NCI-H2081 treated with DMSO at 0.1 percent for 48 hours (cell line): ENCODE measurements at places on chromosomes 4 and X.

GRCh38 chr4:15638418-15638817 is 16.7 kb downstream of the FBXL5 start:
- no peak for DNase-seq

DNA sequence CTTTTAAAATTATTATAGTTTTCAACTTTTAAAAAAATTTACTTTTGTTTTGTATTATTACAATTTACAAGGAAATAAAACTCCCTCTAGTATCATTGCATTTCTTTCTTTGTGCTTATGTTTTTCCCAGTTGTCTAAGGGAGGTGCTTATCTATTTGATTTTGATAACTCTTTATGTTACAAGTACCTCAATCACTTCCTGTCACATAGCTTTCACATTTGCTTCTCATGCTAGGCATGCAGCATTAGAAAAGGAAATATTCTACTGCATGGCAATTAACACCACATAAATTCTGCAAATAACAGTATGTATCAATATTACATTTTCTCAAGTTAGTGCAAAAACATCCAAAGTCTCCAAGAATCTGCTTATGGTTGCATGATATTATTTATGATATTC is 180.3 kb upstream of the HS3ST1 start:
- DNase-seq: no peak

- no peak for DNase-seq
These were observed 67.6 kb upstream of the MTNR1A start for GRCh38 chr4:186622788-186623464.

GRCh38 chrX:136635235-136635634 is 12.7 kb upstream of the CD40LG start:
- DNase-seq: no peak

DNA sequence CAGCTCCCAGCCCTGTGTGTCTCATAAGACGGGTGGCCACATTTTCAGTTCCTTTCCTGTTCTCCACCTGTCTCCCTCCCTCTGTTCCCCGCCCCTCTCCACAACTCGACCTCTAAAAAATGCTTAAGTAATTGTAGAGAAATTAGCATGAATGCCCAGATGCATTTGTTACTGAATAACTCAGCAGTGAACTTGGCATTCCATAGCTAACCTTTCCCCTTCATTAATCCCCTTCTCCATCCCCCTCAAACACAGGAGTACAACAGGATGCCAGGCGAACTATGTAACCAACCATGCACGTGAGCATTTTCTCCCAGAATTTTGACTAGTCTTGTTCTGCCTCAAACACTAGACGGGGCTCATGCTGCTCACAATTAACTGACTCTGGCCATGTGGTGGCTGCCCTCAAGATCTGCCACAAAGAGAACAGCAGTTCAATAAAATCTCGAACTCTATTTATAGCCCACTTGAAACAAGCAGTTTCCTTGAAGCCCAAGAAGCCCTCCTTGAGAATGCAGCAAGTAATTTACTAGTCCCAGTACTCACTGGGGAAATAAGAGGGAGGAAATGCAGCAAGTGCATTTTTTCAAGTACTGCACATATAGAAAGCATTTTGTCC is 351.2 kb downstream of the ARHGAP24 start:
- DNase-seq: no peak

DNA sequence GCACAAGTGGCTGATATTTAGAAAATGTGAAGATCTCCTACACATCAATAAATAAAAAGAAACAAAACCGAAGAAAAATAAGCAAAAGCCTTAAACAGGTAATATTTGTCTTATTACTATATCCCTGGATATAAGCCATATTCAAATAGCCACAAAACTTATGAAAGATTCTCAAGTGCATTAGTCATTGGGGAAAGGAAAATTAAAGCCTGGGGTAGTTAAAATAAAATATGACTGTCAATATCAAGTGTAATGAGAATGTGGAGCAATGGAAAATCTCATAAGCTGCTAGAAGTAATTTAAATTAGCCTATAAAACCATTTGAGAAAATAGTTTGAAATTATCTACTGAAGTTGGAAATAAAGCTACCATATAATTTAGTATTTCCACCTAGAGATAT is 399.9 kb downstream of the GASK1B start:
- DNase-seq: no peak

DNA sequence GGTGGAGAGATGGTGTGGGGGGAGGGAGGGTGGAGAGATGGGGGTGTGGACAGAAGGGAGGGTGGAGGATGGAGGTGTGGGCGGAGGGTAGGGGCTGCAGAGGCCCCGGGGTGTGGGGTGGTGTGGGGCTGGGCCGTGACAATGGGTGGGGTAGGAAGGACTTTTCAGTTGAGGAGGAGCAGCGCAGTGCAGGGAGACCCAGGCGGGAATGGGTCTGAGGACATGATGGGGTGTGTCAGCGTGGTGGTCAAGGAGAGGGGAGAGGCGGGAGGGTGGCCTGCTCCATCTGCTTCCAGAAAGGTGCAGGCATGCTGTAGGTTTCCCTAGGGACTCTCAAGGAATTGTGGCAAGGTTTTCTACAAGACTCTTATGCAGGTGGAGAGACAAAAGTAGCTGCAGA is 48.9 kb downstream of the RGS12 start:
- no peak for DNase-seq

- no peak for DNase-seq
These were observed 25.8 kb downstream of the SPIN3 start for GRCh38 chrX:56969559-56969958.

- no peak for DNase-seq
These were observed 3.9 kb downstream of the MTHFD2L start for GRCh38 chr4:74161666-74162450.

DNA sequence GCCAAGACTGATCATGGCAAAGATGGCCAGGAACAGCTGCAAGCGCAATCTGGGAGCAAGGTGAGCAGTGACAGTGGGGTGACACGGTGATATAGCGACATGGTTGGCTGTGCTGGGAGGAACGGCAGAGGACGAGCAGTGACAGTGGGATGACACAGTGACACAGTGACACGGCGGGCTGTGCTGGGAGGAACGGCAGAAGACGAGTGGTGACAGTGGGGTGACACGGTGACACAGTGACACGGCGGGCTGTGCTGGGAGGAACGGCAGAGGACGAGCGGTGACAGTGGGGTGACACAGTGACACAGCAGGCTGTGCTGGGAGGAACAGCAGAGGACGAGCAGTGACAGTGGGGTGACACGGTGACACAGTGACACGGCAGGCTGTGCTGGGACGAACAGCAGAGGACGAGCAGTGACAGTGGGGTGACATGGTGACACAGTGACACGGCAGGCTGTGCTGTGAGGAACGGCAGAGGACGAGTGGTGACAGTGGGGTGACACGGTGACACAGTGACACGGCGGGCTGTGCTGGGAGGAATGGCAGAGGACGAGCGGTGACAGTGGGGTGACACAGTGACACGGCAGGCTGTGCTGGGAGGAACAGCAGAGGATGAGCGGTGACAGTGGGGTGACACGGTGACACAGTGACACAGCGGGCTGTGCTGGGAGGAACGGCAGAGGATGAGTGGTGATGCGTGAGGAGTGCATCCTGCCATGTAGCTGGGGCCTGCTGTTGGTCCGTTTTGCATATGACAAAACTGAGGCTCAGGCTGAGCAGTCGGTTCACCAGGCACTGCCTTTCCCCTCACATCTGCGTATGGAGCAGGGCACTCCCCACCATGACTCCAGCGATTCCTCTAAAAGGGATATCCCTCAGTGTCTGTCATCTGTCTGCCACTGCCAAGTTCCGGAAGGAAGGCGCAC is 36.0 kb upstream of the MXD4 start:
- no peak for DNase-seq

- no peak for DNase-seq
These were observed at the start of gene TEX13C for GRCh38 chrX:125319646-125320521. Gene TEX13C, plus strand, starts transcription at chrX:125319871. Its CDS starts 249 bp downstream, at chrX:125320120.

- no peak for DNase-seq
These were observed 64.7 kb upstream of the PLAC8 start for GRCh38 chr4:83179205-83179604.

DNA sequence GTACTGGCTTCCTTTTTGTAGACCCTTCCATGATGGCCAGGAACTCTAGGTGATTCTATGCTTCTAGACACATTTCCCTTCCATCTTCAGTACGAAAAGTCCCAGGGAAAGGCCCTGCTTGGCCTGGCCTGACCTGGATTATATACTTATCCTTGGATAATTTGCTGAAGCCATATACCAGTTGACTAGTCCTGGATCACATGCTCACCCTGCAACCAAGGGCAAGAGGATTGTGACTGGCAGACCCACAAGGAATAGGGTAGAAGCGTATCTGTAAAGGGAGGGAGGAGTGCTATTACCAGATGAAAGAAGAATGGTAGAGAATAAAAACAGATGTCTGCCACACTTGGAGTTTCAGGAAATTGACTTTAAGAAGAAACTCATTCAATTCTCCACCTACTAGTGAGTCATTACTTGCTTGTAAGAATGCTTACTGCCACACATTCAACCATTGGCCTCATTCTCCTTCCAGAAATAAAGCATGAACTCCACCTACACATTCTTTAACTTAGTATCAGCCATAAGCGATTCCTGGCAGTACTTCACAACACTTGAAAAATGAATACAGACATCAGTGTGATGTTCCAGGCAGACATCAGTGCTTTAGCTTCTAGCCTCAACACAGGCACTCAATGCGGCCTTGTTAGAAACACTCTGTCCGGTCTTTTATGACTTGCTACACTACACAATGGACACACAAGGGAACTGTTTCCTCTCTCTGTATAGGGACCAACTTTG is 141.8 kb downstream of the CBR4 start:
- no peak for DNase-seq
